ENCODE measurements at places on chromosomes 6 and 20.

- DNase-seq, result no peak
Observed at GRCh38 chr20:8449123-8449522, 317.1 kb downstream of the PLCB1 start.

- no peak for DNase-seq
Observed at GRCh38 chr6:169866140-169866534, 114.7 kb downstream of the ERMARD start.

- no peak for DNase-seq
Observed at GRCh38 chr20:35431621-35432429, 6.2 kb downstream of the GDF5 start.

GRCh38 chr6:144316862-144317195, 31.7 kb downstream of the UTRN start:
- DNase-seq, result no peak

DNA sequence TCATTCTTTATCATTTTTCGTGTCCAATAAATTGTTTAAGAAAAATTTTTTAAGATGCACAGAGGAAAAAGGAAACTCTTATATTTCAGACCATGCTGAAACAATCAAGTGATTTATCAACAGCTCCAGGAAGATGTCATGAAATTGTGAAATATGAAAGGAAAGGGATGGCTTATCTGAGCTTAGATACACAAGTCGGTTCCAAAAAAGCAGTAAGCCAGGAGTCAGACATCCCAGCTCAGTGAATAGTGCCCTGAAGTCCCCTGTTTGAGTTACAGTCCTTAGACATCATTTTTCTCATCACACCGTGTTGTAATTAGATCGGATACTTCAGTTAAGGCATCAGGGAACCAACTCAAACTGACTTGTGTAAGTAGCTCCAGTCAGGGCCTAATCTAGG, 91.0 kb upstream of the SSTR4 start:
- no peak for DNase-seq

DNA sequence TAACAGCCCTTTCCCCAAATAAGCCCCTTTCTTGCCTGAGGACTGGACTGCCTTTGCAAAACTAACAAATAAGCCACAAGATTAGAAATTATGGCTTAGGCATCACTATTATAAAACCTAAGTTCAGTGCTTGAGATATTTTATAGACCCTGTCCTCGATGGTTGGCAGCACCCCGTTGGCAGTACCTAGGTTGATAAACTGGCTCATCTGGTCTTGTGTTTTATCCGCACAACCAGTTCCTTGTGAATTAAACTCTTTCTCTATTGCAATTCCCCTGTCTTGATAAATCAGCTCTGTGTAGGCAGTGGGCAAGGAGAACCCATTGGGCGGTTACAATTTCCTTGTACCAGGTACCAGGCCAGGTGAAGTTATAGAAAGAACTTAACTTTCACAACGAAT, 6.6 kb downstream of the LRP11 start:
- no peak for DNase-seq

- DNase-seq, result no peak
Observed at GRCh38 chr6:104326173-104327001, 533.3 kb downstream of the HACE1 start.

DNA sequence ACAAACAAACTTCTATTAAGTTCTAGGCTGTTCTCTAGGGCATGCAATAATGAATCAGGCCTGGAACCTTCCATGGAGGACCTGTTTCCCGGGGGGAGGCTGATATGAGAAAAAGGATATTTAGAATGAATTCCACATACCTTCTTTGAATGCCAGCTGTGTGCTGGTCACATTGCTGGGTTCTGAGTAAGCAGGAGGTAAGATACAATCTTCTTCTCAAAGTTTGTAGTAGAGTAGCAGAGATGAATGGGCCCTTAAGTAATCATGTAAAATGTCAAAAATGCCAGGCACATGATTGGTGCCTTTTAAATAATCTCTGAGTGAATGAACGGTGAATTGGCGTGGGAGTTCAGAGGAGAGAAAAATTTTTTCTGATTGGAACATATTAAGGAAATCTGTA, 47.4 kb downstream of the TGM2 start:
- DNase-seq, result no peak

DNA sequence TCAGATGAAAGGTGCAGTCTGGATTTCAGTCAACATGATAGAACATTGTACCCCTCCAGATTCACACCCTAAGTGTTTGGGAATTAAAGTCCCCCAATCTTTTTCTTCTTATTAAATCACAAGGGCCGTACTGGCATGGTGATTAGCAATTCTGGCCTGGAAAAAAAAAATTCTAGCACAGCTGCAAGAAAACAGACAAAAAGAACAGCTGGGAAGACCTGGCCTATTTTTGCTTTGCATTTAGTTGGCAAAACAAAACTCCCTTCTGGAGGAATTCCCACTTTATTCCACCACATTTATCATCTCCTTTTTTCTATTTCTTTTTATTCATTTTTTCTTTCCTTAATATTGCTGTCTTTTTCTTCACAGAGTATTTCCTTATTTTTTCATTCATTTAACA, 39.8 kb upstream of the AKAP12 start:
- no peak for DNase-seq

GRCh38 chr20:25499855-25500434, 85.4 kb downstream of the NINL start:
- DNase-seq, result no peak

DNA sequence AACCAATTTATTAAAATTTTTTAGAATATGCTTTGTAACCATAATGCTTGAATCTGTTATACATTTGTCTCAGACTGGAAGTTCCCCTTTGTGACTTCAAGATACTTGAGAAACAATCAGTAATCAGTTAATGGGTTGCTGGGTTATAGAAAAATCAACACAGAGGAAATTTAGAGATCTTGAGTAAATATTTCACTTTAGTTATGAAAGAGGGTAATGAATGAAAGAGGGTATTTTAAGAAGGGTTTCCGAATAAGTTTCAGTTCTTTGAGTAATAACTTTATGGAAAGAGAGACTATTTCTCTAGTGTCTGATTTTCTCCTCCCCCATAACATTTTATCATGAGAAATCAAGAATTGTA, 21.4 kb downstream of the ZFAND3 start:
- DNase-seq, result no peak

DNA sequence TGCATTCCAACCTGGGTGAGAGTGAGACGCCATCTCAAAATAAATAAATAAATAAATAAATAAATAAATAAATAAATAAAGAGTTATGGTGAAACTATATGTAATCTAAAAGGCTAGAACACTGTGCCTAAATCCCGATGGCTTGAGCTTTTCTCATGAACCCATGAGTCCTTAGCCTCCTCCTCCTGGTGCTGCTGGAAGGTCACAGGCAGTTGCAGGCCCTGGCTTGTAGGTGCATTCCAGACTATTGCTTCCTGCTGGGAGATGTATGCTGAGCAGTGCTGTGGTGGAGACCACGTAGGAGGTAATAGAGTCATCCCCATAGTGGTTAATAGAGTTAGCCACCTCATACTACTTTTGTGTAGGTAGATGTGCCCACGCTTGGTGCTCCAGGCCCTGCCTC, 12.5 kb downstream of the PTK7 start:
- DNase-seq, result no peak

DNA sequence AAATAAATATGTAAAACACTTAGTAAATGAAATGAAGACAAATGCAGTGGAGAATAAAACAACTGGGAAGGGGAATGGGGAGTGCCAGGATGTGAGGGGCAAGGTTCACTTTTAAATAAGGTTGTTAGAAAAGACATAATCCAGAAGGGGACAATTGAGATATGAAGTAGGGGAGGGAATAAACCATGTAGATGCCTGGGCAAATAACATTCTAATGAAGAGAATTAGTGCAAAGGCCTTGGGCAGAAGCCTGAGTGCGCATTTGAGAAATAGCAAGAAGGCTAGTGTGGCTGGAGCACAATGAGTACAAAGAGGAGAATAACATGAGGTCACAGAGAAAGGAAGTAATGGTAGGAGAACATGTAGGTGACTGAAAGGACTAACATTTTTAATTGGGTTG, 2.4 kb downstream of the CEP57L1 start:
- no peak for DNase-seq

- no peak for DNase-seq
Observed at GRCh38 chr20:18665135-18665534, 77.3 kb downstream of the DTD1 start.

DNA sequence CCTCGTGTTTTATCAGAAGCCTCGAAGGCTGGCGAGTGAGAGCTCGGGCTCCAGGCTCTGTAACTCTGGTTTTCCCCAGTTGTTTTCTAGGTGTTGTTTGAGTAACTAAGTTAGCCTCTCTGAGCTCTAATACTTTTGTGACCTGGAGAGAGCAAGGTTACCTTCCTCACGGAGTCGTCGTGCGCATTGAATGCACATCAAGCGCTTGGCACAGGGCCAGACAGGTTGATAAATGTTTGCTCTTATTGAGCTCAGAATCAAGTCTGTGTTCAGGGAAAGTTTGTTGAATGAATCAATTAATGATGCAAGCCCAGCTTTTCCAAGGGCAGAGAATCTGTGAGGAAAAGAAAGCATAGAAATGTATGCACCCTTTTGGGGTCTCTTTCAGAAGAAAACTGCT, 33.5 kb downstream of the EDN3 start:
- DNase-seq, result no peak

DNA sequence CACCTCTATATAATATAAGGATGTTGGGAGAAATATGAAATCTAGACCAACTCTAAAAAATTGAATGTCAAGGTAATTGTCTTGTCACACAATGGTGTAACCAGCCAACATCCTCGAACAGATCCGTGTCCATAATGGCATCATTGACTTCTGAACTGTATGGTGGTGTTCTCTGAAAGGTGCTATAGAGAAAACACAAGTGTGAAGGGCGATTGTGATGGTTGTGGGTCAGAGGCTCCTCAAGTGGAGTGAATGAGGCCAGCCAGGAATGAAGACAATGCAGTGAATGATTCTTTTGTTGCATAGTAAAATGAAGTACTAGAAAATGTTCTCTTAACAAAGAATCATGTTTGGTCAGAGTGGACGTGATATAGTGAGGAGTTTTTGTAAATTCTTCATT, 58.3 kb downstream of the CARMIL1 start:
- no peak for DNase-seq

DNA sequence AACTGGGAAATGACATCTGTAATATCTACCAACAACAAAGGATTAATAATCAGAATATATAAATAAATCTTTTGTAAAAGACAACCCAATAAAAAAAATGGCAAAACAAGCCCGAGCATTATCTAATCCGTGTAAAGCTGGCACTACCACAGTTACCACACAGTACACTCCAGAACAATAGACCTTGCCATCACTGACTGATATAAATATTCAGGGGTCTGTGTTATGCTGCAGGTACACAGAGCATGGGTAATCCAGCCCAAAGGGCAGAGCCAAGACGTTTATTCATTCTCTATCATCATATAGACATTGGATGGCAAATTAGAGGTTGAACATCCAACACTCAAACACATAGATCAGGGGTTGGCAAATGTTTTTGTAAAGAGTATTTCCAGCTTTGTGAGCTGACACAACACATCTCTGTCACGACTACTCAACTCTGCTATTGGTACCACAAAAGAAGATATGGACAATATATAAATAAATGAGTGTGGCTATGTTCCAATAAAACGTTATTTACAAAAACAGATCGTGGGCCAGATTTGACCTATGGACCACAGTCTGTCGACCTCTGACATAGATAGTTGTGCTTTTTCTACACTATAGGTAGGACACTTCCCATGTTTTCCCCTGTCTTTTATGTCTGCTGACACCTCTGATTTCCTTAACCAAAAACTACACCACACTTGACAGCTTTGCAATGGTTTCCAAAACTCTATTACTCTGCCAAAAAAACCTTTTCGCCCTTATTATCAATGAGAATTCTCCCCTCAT, 4.5 kb downstream of the NCOA6 start:
- DNase-seq, result no peak

DNA sequence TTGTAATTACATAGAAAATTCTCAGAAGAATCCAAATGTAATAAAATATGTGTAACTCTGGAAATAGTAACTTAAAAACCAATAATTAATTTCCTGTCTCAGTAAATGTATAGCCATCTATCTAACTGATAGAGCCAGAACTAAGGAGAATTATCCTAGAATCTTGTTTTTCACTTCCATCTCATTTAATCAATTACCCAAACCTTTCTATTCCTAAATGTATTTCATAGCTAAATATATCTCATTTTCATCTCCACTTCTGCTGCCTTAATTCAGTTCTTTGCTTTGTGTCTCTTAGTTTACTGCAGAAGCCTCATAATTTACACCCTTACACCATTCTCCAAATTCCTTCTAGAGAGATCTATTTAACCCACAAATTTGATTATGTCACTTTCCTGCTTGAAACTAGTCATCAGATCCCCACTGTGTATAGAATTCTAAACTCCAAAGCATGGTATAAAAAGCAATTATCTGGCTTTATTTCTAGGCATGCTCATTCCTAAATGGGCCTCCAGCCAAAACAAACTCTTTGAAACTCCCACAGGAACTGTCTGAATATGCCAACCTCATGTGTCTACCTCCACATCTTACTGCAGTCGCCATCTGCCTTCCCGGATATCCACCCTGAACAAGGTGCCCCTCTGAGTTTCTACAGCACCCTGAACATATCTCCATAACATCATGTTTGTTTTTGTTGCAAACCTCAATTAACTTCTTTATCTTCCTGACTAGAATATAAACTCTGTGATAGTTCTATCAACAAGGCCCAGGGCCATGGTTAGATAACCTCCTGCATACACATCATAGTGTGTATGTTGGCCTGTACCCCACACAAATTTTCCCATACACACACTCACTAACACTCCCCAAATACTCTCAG, 70.5 kb upstream of the ADTRP start:
- DNase-seq, result no peak

DNA sequence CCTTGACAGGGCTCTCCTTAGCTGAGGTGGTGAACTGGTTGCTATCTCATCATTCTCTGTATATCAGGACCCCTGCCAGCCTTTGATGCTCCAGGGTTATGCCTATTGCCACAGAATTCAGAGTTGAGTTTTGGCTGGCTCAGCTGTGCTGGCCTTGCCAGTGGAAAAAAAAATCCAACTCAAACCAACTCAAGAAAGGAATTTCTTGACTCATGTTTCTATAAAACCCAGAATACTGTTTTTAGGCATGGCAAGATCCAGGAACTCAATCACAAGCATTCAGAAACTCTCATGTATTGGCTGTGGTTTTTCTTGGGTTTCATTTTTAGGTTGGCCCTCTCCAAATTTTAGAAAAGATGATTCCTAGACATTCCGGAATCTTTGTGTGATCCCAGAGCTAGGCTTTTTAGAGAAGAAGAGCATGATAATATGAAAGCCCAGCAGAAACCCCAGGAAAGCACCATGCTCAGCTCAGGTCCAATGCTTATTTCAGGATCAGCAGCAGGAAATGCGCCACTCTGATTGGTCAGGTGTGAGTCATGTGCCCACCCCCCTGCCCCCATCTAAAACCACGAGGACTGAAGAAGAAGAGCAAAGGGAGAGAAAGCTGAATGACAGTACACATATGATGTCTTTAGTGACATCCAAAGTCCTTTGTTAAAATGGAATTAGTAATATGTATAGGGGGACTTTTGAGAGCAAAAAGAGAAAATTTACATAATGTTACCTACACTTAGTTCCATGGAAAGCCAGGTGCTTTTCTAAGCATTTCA, 122.9 kb downstream of the RNF144B start:
- DNase-seq, result no peak

- DNase-seq, result no peak
Observed at GRCh38 chr6:75199889-75200288, 6.0 kb downstream of the COL12A1 start.

Measured in Karpas-422 (cell line).